ENCODE measurements at places on chromosomes 3 and 15.

DNA sequence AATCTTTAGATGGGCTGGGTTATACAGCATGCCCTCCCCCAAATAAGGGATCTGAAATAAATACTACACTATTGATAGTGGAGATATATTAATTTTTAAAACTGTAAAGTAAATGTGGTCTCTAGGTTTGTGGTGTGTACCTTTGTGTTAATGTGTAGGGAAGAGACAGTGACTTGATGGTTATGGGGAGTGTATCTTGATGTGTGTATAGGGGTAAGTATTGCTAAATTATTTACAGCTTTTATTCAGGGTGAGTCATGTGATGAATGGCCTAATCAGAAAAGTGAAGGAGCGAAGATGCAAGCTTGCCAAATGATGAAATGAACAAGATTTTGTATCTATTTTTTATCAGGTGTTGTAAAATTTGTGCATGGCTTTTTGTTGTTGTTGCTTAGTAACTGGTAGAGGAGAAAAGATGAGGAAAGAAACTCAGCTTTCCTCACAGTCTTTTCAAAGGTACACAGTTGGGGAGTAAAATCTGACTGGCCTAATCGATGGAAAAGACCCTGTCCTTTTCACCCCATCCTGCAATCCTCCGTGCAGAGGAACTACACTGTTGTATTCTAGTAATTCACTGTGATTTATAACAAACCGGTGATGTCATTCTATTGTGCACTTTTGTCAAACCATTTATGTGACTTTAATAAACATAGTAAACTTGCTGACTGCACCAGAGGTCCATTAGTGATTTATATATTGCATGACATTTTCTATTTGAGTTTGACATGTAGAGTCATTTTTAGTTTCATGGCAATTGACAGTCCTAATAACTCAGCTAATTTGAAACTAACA lies 17.7 kb downstream of the FEM1B start:
- no peak for DNase-seq

- no peak for DNase-seq
Measured at GRCh38 chr3:142962520-142963233, 797 bp downstream of the PAQR9 start.

- DNase-seq = no peak
Measured at GRCh38 chr15:35937380-35937779, 391.4 kb upstream of the DPH6 start.

GRCh38 chr3:14812196-14812790 lies 6.5 kb upstream of the FGD5 start:
- DNase-seq = no peak

- DNase-seq = no peak
Measured at GRCh38 chr15:88219623-88220022, 36.9 kb downstream of the NTRK3 start.

DNA sequence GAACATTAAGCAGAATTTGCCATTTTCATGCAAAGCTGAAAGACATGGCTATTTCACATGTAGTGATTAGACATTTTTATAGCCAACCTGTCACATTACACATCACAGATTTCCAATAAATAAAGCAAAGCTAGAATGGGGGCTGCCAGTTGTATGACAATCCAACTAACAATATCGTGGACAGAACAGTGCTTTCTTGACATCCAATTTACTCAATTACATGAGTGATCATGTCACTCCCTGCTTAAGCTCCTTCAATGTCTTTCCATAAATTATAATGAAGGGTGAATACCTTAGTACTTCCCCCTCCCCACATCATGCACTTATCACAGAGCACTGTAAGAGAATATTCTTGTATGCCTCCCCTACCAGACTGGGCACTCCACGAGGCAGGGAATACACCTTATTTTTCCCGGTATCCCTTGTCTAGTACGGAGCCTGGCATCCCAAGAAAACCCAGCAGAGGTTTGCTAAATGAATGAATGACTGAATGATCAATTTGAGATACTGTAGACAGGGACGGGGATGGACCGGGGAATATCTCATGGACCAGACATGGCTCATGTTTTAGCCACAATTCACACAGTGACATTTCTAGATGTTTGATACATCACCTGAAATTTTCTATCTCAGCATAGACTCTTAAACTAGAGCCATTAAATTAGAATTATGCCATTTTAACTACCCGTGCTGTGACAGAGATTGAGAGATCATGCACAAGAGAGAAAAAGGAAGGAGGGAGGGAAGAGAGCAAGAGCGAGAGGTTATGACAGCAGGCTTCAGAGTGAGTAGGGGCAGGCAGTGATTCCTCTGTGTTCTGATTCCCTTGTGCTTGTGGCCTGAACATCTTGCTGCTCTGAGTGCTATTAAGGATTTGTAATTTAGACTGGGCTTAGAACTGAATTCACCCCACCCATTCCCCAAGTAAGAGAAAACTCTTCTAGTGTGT lies 77.7 kb downstream of the EPHB1 start:
- DNase-seq = no peak

GRCh38 chr3:149609595-149609994 lies 48.2 kb downstream of the WWTR1 start:
- DNase-seq = no peak

Data from ELR (cell line).